ENCODE measurements at places on chromosomes 4 and X. TPM values are rescaled to one million over a fixed set of nuclear protein-coding genes. Genes with fewer than 3 reads are reported as not detected.

DNA sequence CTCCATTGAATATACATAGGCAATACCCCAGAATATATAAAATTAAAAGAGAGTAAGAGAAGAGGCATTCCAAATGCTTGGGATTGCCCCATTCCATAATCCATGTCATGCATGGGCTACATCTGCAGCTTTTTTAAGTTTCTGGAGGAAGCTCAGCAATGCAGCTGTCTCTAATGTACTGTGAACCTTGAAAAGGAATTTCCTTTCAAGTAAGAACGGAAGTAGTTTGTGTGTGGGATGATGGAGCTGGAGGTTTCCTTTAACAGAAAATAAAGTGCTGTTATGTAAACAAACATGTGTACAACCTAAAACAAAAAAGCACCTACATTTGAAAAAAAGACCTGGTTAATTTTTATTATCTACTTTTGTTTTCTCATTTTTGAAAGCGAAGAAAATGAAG lies 303.5 kb downstream of the BMPR1B start:
- no peak overlapping the region for H3K4me3 ChIP-seq
- no peak overlapping the region for H3K27ac ChIP-seq
- DNase-seq: peak; percentile 19
- H3K36me3 ChIP-seq: no peaks in the 10 kb centered on the region

DNA sequence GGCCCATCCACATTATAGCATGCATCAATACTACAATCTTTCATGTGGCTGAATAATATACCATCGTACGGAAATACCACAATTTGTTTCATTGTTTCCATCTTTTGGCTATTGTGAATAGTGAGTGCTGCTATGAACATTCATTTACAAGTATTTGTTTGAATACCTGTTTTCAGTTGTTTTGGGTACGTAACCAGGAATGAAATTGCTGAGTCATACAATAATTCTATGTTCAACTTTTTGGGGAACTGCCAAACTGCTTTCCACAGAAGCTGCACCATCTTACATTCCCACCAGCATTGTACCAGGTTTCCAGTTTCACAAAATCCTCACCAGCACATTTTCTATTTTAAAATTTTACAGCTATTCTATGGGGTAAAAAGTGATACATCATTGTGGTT lies 28.5 kb upstream of the MANBA start:
- peaks cover 4% of the 10 kb centered on the region for H3K36me3 ChIP-seq
- no peak overlapping the region for H3K27ac ChIP-seq
- no peaks in the 10 kb centered on the region for H3K4me1 ChIP-seq

- H3K27me3 ChIP-seq: no peaks in the 10 kb centered on the region
- H3K4me1 ChIP-seq: no peaks in the 10 kb centered on the region
- no peak overlapping the region for H3K27ac ChIP-seq
Observed at GRCh38 chr4:80811406-80811805, 219.1 kb upstream of the BMP3 start.

DNA sequence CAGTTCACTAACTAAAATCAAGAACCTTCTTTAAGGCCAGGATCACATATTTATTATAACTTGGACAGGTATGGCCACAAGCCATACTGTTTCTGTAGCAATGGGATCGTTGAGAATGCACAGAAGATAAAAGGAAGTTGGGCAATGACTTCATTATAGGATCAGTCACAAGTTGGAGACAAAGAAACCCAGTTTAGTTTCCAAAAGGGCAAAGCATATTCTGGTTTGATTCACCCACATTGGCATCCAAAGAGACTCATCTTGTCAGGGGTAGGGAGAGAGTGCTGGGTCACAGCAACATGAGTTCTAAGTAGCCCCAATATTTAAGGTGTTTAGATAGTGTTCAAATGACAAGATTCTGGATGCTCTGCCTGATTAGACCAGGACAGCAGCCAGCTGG lies 317.1 kb upstream of the GALNT7 start:
- no peak for DNase-seq
- H3K27ac ChIP-seq: no peak overlapping the region
- H3K4me3 ChIP-seq: no peak overlapping the region
- no peaks in the 10 kb centered on the region for H3K4me1 ChIP-seq
- H3K36me3 ChIP-seq: no peaks in the 10 kb centered on the region

GRCh38 chr4:82275431-82276331 lies 98.1 kb downstream of the HNRNPD start:
- no peaks in the 10 kb centered on the region for H3K4me1 ChIP-seq
- DNase-seq: no peak
- no peak overlapping the region for H3K4me3 ChIP-seq

DNA sequence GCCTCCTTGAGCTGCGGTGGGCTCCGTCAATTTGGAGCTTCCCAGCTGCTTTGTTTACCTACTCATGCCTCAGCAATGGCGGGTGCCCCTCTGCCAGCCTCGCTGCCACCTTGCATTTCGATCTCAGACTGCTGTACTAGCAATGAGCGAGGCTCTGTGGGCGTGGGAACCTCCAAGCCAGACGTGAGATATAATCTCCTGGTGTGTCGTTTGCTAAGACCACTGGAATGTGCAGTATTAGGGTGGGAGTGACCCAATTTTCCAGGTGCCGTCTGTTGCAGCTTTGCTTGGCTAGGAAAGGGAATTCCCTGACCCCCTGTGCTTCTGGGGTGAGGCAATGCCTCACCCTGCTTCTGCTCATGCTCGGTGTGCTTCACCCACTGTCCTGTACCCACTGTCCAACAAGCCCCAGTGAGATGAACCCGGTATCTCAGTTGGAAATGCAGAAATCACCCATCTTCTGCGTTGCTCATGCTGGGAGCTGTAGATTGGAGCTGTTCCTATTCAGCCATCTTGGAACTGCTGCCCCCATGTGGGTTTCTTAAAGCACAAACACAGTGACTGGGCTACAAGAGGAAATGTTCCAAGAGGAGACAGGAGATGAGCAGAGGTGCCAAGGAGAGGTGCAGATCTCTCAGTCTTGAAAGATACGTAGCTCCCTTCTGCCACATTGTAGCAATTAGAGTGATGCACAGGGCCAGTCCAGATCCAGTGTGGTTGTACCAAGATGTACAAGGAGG lies 193.0 kb upstream of the IGFBP7 start:
- H3K36me3 ChIP-seq: no peaks in the 10 kb centered on the region
- H3K4me1 ChIP-seq: no peaks in the 10 kb centered on the region
- H3K4me3 ChIP-seq: no peak overlapping the region
- no peak overlapping the region for H3K27ac ChIP-seq
- no peaks in the 10 kb centered on the region for H3K27me3 ChIP-seq
- DNase-seq: peak; percentile 33

ADGRL3 gene
- 5.4 TPM for total RNA-seq

SYN1 gene
- total RNA-seq: 1.3 TPM

FAM149A gene
- total RNA-seq: 14.8 TPM

GATA1 gene
- total RNA-seq: 1.2 TPM

GRCh38 chrX:115560211-115560977 lies 580 bp upstream of the PLS3 start:
- peak overlapping the region; percentile 68 for H3K4me3 ChIP-seq
- H3K4me1 ChIP-seq: no peaks in the 10 kb centered on the region
- H3K27me3 ChIP-seq: peaks cover 62% of the 10 kb centered on the region

GRCh38 chrX:42546800-42547199 lies 231.2 kb downstream of the PPP1R2C start:
- no peaks in the 10 kb centered on the region for H3K36me3 ChIP-seq
- no peak overlapping the region for H3K4me3 ChIP-seq
- H3K27me3 ChIP-seq: peaks cover 3% of the 10 kb centered on the region
- DNase-seq: no peak
- no peaks in the 10 kb centered on the region for H3K4me1 ChIP-seq
- no peak overlapping the region for H3K27ac ChIP-seq

DNA sequence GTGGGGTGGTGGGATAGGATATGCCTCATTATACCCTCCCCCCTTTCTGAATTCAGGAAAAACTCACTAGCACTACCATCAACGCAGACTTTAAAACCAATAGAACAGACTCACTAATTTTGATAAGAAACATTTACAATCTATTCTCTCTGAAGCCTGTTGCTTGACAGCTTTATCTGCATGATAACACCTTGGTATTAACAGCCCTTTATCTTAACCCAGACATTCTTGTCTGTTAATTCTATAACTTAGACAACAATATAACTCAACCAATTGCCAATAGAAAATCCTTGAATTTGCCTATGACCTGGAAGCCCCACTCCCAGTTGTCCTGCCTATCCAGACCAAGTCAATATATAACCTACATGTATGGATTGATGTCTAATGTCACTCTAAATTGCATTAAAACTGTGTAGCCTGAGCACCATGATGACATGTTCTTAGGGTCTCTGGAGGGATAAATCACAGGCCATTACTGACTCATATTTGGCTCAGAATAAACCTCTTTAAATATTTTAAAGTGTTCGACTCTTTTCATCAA lies 1.5 kb upstream of the UGT2A3 start:
- H3K27ac ChIP-seq: no peak overlapping the region
- H3K27me3 ChIP-seq: no peaks in the 10 kb centered on the region
- H3K4me3 ChIP-seq: no peak overlapping the region
- H3K36me3 ChIP-seq: no peaks in the 10 kb centered on the region

DNA sequence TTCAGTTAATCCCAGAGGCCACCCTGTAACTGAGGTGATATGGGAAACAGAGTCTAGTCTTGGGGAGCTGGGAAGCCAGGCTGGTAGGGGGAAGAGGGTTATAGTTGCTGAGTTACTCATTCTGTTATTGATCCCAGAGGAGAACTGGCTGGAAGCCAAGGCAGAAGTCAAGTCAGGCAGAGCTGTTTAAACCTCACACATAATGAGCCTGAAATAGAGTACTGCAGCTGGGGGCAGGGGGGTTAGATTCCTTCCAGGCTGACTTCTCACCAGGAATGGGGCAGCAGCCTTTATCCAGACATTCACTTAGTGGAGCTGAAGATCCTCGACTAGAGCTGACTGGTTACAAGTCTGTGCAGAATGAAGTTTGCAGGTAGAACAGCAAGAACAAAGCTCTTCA lies 144.9 kb downstream of the C4orf33 start:
- no peak for DNase-seq
- no peaks in the 10 kb centered on the region for H3K4me1 ChIP-seq
- H3K4me3 ChIP-seq: no peak overlapping the region
- no peak overlapping the region for H3K27ac ChIP-seq
- no peaks in the 10 kb centered on the region for H3K27me3 ChIP-seq

POU3F4 gene
- not detected for total RNA-seq

TRPC3 gene
- 6.3 TPM for total RNA-seq

DNA sequence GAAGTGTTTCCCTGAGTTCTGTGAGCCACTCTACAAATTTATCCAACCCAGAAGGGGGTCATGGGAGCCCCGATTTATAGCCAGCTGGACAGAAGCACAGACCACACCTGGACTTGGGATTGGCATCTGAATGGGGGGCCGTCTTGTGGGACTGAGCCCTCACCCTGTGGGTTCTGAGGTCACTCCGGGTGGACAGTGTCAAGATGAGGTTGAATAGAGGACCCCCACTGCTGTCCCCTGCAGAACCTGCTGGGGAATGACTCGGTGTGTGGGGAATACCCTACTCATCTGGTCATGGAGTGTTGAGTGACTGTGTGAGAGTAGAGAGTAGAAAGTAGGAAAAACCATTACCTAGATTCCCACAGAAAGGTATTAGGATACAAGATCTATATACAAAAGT lies 67.5 kb downstream of the ZFYVE28 start:
- H3K27me3 ChIP-seq: no peaks in the 10 kb centered on the region
- no peaks in the 10 kb centered on the region for H3K36me3 ChIP-seq
- H3K27ac ChIP-seq: no peak overlapping the region
- no peaks in the 10 kb centered on the region for H3K4me1 ChIP-seq
- H3K4me3 ChIP-seq: no peak overlapping the region
- no peak for DNase-seq

DNA sequence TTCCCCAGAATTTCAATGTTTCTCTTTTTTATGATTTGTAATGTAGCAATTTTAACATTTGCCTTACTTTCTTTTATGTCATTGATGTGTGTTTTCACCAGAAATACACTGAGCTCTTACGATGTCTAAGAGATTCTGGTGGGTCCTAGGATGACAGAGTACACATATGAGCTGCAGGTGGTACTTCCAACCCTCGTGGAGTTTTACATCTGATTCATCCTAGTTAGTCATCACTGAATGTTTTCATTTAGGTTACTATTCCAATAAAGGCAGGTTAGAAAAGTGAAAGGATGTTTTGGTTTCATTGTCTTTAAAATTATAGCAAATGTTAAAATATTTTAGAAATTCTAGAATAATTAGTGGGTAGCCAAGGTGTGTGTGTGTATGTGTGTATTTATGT lies 605.9 kb downstream of the ADGRL3 start:
- H3K36me3 ChIP-seq: no peaks in the 10 kb centered on the region
- H3K27ac ChIP-seq: no peak overlapping the region
- H3K4me1 ChIP-seq: no peaks in the 10 kb centered on the region
- H3K27me3 ChIP-seq: no peaks in the 10 kb centered on the region
- H3K4me3 ChIP-seq: no peak overlapping the region

GRCh38 chr4:56821381-56822243 lies at the start of gene SPINK2:
Gene SPINK2, minus strand, starts transcription at chr4:56821701. Its CDS starts 39 bp downstream, at chr4:56821662.
- H3K36me3 ChIP-seq: no peaks in the 10 kb centered on the region
- no peaks in the 10 kb centered on the region for H3K4me1 ChIP-seq
- peak; percentile 67 for DNase-seq
- no peak within 1 kb of the TSS for H3K4me3 ChIP-seq
- H3K27ac ChIP-seq: no peak within 1 kb of the TSS
- peaks cover 17% of the 10 kb centered on the region for H3K27me3 ChIP-seq

Measured in lung (tissue), 17 donors.